ENCODE measurements at places on chromosomes 5 and 9.

GRCh38 chr5:56432321-56432720 is 199.2 kb upstream of the ANKRD55 start:
- H3K27me3 ChIP-seq: no peaks in the 10 kb centered on the region
- no peak overlapping the region for H3K27ac ChIP-seq
- no peak overlapping the region for H3K4me3 ChIP-seq
- DNase-seq: no peak

- H3K36me3 ChIP-seq: no peaks in the 10 kb centered on the region
- no peak overlapping the region for H3K4me3 ChIP-seq
- no peaks in the 10 kb centered on the region for H3K27me3 ChIP-seq
- H3K27ac ChIP-seq: no peak overlapping the region
- H3K4me1 ChIP-seq: no peaks in the 10 kb centered on the region
Observed at GRCh38 chr5:171295801-171296200, 13.2 kb upstream of the TLX3 start.

DNA sequence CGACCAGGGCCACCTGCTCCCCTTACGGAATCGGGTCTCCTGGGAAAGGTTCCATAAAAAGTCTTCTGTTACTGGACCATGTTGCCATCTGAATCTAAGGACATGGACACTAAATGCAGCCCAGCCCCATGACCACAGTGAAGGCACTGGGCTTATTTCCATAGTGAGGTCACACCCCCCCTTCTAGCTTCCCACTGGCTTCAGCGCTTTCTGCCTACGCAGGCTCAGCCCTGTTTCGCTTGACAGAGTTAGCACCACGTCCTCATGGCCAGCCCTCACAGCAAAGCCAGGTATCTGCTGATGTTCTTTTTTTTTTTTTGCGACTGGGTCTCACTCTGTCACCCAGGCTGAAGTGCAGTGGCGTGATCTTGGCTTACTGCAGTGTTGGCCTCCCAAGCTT is 14.1 kb downstream of the UCK1 start:
- H3K4me1 ChIP-seq: no peaks in the 10 kb centered on the region
- peaks cover 93% of the 10 kb centered on the region for H3K36me3 ChIP-seq
- no peak for DNase-seq
- no peak overlapping the region for H3K4me3 ChIP-seq

DNA sequence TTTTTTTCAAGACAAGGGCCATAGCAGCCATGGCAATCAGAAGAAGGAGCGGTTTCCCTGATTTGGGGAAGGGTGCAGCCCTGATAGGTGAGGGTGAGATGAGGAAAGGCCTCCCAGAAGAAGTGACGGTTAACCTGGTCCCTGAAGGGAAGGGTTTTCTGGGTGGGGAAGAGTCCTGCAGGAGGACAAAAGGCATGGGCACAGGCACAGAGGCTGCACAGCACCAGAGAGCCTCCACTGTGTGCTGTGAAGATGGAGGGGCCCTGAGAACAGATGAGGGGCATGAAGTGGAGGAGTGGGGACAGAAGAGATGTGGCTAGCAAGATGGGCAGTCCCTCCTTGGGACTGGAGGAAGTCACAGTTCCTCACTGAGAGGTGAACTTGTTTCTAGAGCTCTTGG is 46.3 kb upstream of the CXCL14 start:
- DNase-seq: no peak
- H3K27me3 ChIP-seq: peaks cover 4% of the 10 kb centered on the region
- no peaks in the 10 kb centered on the region for H3K4me1 ChIP-seq
- H3K36me3 ChIP-seq: no peaks in the 10 kb centered on the region
- H3K4me3 ChIP-seq: no peak overlapping the region
- H3K27ac ChIP-seq: no peak overlapping the region

DNA sequence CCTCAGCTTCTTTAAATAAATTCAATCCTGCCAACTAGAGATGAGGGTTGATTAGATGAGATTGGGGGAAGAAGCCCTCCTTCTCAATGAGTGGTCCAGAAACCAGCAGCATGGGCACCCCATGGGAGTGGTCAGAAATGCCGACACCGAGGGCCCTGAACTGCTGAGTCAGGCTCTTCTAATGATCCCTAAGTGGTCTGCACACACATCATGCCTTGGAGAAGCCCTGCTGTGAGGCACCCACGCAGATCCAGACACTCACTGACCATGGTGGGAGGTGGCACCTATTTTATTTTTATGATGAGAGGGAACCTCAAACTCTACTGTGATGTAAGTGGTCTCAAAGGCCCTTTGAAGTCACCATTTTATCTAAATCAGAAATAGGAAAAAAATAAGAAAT is 72.3 kb upstream of the BOD1 start:
- no peaks in the 10 kb centered on the region for H3K36me3 ChIP-seq
- no peak overlapping the region for H3K27ac ChIP-seq
- no peaks in the 10 kb centered on the region for H3K4me1 ChIP-seq
- no peak overlapping the region for H3K4me3 ChIP-seq
